Fibroblast of villous mesenchyme (primary cell): ENCODE measurements at places on chromosomes 3 and 15. TPM values are rescaled to one million over a fixed set of nuclear protein-coding genes. Genes with fewer than 3 reads are reported as not detected.

The HMCES gene
- 18.0 and 29.4 TPM in 2 replicates for total RNA-seq

The LRRN1 gene
- total RNA-seq: under 0.01 TPM in 2 replicates

DNA sequence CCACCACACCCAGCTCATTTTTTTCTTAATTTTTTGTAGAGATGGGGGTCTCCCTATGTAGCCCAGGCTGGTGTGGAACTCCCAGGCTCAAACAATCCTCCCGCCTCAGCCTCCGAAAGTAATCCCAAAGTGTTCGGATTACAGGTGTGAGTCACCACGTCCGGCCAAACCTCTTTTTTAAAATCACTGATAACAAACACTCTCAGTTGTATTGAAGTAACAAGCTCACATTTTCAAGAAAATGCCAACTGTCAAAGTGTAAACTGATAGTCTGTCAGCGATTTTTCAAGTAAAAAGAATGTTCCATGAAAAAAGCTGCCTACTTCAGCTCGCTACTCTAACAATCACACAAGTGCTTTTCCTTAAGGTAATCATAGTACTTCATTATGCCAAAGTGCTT is 33.4 kb downstream of the UBXN7 start:
- DNase-seq: no peak

DNA sequence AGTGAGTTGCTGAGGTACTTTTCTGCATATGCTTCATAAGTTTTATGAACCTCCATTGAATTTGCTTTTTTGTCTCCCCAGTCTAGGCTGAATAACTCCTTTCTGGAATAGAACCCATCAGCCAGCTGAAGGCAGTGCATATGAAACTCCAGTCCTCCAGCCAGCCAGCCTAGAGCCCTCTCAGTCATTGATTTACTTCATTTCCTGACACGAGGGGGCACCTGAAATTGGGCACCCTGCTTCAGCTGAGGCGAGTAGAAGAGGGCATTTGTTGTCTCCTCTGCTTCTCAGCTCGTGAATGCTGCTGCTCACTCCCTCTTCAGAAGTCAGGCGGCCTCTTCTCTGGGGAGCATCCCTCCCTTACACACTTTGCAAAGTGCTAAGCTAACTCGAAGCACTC is 32.5 kb downstream of the CHST2 start:
- DNase-seq: no peak

GRCh38 chr3:35744419-35744818 is 105.1 kb downstream of the ARPP21 start:
- DNase-seq: no peak

DNA sequence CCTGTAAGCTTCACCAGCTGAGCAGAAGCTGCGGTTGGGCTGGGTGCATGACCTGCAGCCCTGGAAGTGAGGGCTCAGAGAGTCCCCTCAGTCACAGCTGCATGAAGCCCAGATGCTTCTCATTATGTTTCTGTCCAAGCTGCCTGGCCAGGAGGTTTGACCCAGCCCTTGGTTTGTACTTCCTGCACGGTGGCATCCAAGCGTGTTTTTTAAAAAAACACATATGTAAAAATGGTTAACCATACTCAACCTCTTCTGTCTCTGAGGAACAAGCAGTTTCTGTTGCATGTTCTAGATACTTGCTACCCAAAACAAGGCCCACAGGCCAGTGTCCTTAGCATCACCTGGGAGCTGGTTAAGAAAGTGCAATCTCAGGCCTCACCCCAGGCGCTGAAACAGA is 76.0 kb upstream of the ATP10A start:
- no peak for DNase-seq

DNA sequence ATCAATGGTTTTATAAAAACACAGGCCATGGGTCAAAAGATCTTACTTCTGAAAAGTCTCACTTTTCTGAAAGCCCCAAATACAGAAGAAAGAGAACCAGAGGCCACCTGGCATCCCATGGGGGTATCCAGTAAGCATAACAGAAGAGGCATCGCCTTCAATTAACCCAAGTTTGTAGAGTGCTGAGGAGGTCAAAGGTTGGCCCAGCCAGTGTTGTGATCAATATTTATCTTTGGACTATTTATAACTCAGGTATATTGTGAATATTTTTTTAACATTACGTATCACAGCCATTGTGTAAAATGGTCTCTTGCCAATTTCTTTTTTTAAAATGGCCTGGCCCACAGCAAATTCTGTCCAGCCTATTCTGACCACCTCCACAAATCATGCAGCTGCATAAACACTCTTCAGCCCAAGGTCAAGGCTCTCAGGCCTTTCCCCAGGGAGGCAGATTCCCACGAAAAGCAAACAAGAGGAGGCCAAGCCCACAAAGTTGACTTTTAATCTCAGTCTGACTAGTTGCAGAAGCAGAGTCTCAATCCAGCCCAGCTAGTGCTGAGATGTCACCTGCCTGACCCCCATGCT is 26.2 kb upstream of the SPTBN5 start:
- peak; percentile 95 for DNase-seq

DNA sequence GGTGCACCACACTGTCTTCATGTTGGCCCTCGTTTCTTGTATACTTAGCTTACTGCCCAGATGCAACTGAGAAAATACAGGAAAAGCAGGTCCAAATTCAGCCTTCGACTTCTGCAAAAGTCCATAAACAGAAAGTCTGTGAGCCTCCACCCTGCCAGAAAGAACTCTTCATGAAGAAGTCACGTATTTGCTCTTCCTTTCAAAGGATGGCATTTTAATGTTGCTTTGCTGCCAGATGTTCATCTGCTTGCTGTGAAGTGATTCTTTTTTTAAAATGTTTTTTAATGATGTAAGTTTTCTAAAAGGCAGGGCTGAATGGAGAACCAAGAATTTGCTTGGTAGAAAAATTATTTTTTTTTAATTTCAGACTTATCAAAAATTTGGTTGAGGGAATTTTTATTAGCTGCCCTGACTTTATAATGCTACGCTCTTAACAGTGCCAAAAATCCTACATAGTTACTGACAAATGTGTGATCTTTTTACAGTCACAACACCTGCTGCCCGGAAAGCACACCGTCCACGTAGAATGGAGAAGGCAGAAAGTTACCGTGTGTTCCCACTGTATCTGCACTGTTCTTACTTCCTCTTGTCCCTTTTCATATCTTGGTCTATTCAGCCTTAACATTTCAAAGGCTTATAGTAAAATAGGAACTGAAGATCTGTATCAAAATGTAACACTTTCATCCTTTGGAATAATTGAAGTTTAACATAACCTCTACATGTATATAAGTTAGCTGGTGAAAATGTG is 136.3 kb downstream of the LRRC28 start:
- no peak for DNase-seq

- DNase-seq: no peak
Observed at GRCh38 chr3:13927295-13927694, 47.4 kb upstream of the WNT7A start.

DNA sequence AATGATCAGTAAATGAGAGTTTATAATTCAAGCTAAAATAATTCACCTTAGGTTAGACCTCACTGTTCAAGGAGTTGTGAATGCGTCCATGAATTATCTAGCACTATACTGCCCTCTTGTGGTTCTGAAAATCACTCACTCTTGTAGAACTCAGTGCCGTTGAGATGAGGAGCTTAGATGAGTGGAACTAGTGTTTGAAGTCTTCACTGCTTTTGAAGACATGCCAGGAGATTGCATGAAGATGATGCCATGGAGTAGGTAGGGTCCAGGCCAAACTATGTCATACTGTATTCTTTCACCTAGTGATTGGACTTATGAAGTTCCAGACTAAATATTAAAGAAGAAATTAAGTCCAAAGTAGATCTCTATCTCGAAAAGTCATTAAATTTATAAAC is 28.8 kb downstream of the LYSMD4 start:
- DNase-seq: peak; percentile 89

DNA sequence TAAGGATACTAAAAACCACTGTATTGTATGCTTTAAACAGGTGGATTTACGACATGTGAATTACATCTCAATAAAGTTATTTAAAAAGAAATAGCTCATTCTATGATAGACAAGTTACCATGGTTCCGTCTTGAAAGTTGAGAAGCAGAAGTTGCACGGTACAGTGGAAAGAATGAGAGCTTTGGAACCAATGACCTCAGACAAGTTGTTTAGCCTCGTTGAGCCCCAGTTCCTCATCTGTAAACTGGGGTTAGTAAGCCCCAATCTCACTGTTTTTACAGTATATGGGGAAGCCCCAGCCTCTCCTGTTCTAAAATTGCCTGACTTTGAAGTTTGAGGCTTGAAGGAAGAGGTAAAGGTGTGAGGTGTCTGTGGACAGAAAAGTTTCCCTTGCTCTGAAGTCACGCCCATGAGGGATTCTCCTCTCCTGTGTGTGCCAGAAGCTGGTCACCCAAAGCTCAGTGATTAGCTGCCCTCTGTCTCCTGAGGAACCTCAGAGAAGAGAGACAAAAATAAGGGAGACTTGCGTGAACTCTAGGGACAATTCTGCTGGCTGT is 10.0 kb downstream of the CRYGS start:
- no peak for DNase-seq

DNA sequence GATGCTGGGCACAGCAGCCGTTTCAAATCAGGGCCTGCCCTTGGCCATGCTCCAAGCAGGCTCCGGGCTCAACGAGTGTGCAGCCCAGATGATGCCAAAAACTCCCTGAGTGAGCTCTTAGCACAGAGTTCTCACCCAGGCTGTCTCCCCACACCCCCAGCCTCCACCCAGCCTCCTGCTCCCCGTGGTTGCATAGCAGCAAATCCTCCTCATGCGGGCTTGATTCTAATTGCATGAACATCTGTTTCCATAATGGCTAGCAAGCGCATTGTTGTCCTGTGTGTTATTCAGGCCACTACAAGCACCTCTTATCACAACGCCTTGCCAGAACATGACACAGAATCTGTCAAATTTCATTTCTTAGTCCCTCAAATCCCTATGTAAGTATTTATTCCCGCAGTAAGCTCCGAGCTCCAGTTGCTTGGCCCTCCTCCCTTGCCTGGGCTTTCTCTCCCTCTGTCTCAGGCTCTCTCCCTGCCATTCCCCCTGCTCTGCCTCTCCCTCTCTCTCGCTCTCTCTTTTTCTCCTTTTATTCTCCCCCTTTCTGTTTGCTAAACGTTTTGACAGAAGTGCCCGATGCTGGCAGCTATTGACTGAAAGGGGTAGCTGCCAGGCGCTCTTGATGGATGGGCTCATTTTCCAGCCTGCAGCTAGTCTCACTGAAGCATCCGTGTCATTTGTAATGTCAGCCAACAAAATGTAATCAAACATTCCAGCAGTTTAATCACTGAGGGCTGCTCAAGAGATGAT is 306.5 kb downstream of the IL20RB start:
- no peak for DNase-seq
